ENCODE measurements at places on chromosomes 1 and 21. TPM values are rescaled to one million over a fixed set of nuclear protein-coding genes. Genes with fewer than 3 reads are reported as not detected.

Gene RORC
- total RNA-seq, result not detected

Gene C8B
- total RNA-seq, result not detected

- DNase-seq, result no peak
Measured at GRCh38 chr1:115286431-115287205, 51.4 kb downstream of the NGF start.

DNA sequence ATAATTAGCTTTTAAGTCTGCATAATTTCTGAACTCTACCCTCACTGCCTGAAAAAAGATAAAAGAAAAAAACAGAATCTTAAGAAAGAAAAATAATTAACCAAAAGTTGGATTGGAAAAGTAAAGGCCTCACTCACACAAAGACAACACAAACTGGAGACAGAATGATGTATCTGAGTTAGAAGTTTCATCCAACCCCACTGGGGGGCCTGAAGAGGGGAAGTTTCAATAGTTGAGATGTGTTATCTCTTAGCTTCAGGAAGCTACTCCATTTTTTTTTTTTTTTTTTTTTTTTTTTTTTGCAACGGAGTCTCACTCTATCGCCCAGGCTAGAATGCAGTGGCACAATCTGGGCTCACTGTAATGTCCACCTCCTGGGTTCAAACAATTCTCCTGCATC, 19.9 kb downstream of the SYDE2 start:
- no peak for DNase-seq

DNA sequence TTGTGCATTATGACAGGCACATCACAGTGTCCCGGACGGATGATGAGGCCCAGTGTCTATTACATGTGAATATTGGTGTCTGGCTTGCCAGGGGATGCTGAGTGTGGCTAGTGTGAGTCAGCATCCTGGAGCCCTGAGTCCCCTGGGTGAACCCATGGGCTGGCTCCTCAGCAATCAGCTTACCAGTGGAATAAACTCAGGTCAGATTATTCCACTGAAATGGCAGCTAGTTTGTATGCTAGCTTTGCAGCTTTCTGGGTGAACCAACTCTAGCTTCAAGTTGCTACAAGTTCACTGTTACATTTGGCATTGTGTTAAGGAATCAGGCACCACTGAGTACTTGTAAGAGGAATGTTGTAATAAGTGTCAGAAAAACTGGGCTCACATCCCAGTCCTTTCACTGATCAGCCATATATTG, 23.9 kb upstream of the RPTN start:
- DNase-seq, result no peak

GRCh38 chr1:84510668-84511067, 4.3 kb upstream of the GNG5 start:
- DNase-seq, result no peak

Gene CAPN8
- not detected for total RNA-seq

DNA sequence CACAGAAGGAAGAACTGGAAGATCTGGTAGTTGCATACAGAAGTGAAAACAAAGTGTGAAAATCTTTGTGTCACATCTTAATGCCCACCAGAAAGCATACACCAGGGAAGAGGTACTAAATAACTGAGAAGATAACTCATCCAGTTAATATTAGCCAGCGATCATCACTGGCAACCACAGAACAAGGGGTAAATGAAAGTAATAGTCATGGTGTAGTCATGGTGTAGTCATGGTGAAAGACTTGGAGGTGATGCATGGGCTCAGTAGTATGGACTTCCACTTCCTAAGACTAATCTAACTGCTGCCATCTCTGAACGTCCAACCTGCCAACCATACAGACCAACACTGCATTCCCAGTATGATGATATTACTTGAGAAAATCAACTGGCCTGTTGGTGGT, 481.2 kb upstream of the NR5A2 start:
- DNase-seq, result no peak

Gene PHGDH
- 365 TPM for total RNA-seq

Data from neural crest cell (in vitro differentiated cells).